ENCODE measurements at places on chromosomes 5 and 9.

GRCh38 chr9:93097511-93098201 is 1.6 kb downstream of the CARD19 start:
- DNase-seq = no peak

DNA sequence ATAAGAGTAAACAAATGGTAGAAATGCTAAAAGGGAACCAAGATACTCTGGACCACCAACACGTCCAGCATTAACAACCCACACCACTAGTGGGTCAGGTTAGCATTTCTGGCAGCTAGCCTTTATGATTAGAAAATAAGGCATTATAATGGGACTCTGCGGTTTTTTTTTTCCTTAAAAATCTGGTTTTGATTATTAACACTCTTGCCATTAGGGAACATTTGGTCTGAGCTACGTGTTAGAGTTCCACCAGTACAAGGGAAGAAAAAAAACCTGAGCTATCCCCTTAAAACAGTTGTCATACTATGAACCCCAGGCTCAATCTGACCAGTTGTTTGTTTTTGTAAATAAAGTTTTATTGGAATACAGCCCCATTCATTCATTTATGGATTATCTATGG is 110.4 kb downstream of the NTRK2 start:
- no peak for DNase-seq

DNA sequence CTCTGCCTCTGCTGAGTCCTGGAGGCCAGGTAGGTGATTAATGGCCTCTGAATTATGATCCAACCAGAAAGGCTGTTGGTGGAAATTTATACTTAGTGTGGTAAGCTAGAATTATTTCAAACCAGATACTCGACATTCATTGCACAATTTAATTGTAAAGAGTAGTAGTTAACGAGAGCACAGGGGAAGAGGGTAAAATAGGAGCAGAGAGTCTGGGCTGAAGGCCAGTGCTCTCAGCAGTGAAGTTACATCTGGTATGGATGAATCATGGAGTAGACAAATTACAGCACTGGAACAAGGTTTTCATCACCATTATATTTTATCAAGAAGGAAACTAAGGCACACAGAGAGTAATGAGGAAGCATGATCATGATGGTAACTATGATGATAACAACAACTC is 92.5 kb downstream of the TLR4 start:
- DNase-seq = no peak

- DNase-seq = peak; percentile 16
Measured at GRCh38 chr5:83628360-83628759, 92.3 kb downstream of the HAPLN1 start.

DNA sequence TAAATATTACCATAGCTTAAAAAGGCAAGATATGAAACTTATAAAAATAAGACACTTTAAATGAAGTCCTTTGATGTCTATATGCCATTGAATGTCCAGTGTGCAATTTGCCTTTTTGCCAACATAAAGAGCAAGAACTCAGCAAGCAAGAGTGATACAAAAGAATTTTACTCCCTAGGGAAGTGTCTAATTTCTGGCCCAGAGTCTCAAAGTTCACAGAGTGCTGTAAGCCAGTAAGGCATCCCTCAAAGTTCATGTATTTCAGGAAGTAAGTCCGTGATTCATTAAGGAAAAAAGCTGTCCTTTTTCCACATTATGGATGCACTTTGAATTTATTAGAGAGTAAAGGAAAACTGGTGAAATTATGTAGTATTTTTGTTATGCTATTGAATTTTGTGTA is 185.2 kb downstream of the CCDC171 start:
- DNase-seq = no peak

- DNase-seq = no peak
Measured at GRCh38 chr9:518540-518939, 303.9 kb downstream of the DOCK8 start.

GRCh38 chr5:164119806-164120447 is 614.5 kb downstream of the MAT2B start:
- peak; percentile 58 for DNase-seq

- DNase-seq = no peak
Measured at GRCh38 chr9:91766315-91767069, 183.5 kb downstream of the ROR2 start.

- no peak for DNase-seq
Measured at GRCh38 chr9:69981686-69982445, 61.8 kb upstream of the MAMDC2 start.

GRCh38 chr9:113567361-113568080 is 104.0 kb downstream of the RGS3 start:
- no peak for DNase-seq

GRCh38 chr9:124771867-124772679 is 962 bp upstream of the NR6A1 start:
- peak; percentile 77 for DNase-seq

DNA sequence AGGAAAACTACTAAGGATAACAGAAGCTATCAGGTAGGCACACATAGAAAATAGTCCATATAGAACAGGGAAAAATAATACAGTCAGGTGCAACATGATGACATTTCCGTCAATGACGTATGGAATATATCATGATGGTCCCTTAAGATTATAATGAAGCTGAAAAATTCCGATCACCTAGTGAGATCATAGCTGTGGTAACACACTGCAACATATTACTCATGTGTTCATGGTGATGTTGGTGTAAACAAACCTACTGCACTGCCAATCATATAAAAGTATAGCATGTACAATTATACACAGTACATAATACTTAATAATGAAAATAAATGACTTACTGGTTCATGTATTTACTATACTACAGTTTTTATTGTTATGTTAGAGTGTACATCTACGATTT is 60.0 kb downstream of the MEGF9 start:
- no peak for DNase-seq

DNA sequence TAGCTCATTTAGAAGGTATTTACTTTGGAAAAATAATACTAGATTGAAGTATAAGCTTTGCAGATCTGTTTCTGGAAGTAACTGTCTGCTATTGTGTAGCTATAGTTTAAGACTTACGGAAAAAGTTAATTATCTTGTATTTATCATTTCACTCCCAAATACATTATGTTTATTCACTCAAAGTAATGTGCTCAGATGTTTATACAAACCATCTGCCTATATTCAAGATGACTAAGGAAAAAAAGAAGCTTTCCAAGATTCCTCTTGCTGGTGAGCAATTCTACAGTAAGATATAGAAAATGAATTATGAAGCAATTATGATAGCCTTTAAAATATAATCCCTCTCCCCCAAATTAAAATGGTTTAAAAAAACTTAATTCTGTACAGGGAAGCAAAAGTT is 137.9 kb downstream of the KIAA0825 start:
- no peak for DNase-seq
